ENCODE measurements at places on chromosomes 12 and 14.

DNA sequence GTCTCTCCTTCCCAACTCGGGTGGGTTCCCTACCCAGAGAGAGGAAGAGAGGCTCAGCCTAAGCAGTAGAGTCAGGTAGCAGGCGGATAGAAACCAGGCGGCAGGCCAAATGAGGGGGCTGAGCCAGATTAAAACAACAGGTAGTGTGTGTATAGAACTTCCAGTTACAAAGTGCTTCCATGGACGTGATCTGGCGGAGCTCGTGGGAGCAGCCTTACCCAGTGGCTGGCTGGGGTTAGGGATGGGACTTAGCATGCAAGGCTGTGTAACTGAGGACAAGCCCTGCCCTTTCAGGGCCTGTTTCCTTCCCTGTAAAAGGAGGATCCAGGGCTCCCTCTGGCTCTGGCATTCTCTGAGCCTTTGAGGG lies 8.3 kb downstream of the KRT80 start:
- DNase-seq, result no peak

GRCh38 chr12:76945867-76946266 lies 67.0 kb upstream of the CSRP2 start:
- DNase-seq, result no peak

DNA sequence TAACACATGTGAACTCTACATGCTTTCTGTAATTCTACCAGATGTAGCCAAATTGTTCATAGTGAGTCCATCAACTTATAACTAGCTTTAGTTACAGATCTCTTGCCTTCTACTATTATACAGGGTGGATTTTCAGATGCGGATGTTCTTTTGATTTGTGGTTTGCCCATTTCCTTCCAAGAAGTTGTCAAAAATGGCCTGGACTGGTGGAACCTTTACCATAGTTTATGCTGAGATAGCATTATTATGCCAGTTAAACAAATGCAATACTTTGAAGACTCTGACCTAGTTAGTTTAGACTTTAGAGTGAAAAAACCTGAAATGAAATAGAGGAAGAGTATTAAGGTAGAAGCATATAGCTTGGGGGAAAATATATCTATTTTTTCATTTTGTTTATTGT lies 27.4 kb upstream of the CFL2 start:
- DNase-seq, result no peak

GRCh38 chr14:22580625-22581024 lies 8.4 kb downstream of the DAD1 start:
- DNase-seq, result no peak

DNA sequence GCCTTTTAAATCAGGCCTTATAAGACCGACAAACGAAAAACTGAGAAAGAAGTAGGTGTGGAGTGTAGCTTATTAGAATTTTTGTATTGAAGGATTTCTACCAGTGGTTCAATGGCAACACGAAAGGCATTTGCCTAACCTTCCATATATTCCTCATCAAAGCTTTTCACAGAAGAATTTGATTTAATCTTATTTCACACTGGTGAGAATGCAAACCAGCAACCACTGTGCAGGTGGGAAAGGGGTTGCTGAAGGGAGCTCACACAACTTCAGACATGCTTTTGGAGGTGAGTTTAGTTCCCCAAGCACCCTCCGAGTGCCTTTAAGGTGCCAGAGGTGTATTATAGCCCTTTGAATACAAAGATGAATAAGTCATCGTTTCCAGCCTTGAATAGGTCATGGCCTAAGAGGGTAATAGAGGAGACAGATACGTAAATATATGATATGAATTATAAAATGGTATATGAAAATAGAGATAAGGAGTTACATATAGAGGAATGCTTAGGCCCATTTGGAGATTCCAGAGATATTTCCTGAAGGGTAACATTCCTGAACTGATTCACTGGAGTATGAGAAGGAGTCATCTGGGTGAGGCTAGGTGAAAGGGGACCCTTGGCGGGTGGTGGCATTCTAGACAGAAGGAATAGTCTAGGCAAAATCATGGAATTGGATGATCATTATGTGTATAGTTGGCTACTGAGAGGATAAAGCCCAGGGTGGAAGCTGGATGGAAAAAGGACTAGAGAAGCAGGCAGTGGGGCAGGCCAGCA lies 6.4 kb downstream of the ERP27 start:
- no peak for DNase-seq

DNA sequence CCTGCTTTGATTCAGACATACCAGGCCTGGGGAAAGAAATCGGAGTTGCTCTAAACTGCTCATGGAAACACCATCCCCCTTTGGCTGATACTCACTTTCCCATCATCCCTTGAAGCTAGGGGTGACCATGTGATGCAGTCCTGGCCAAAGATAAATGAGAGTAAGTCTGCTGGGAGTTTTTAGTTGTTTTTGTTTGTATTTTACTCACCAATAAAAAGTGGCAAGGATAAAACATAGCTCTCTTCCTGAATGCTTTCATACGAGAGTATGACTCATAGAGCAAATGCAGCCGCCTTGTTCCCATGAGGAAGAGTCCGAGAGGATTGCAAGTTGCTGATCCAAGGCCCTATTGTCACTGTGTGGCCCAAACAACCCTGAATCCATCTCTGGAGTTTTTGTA lies 126.4 kb upstream of the TMEM132C start:
- DNase-seq, result no peak

DNA sequence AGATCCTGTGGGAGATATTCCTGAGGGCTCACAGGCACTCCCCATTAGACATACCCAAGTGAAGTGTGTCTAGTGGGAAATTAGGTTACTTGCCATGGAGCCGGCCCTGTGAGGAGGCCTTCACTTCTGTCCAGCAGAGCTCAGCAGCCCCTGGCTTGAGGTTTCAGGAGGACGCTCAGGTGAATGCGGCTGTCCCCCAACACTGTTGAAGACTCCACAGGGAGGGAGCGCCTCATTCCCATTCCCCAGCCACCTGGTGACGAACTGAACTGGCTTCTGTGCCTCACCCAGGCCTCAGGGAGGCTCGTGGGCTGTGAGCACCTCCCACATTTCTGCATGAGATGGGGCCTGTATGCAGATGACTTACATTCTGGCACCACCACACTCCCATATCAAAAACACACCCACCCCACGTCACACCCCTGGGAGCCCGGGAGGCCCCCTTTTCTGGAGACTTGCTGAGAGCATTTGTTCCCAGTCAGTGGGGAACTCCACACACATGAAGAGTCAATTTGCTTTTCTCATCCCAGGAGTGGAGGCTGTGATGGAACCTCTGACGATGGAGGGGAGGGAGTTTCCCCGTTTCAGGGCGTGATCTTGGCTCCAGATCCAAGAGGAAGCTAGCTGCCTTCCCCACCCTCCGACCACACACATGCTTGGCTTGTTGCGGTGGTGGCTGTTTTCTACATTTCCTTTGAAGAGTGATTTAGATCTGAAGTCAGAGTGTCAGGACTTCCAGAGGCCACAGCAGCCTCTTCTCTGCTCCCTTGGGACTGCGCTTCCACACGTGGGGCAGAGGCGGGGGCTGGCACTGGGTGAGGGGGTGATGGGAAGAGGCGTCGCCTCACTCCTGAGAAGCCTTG lies 120.7 kb downstream of the ADGRD1 start:
- DNase-seq, result no peak

GRCh38 chr12:915090-915489 lies 34.4 kb downstream of the RAD52 start:
- DNase-seq, result no peak

- DNase-seq, result no peak
Measured at GRCh38 chr14:32022525-32022924, 54.6 kb upstream of the ARHGAP5 start.

- no peak for DNase-seq
Measured at GRCh38 chr14:33499687-33500086, 451.2 kb downstream of the EGLN3 start.

DNA sequence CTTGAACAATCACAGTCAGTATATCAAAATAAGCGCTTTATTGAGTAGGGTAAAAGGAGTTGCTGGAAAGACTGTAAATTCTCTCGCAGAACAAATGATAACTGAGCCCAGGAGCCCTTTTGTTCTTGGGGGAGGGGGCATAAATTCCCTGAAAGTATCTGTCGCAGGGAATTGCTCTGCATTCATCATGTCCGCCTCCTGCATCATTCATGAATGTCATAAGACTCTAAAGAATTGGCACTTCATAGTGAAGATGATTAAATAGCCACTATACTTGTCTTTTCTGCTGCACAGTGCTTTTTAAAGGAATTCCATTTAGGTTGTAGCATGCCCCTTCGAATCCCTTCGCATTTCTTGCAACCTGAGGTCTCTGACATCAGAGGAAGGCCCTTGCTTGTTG lies 762.3 kb downstream of the DIO2 start:
- no peak for DNase-seq

DNA sequence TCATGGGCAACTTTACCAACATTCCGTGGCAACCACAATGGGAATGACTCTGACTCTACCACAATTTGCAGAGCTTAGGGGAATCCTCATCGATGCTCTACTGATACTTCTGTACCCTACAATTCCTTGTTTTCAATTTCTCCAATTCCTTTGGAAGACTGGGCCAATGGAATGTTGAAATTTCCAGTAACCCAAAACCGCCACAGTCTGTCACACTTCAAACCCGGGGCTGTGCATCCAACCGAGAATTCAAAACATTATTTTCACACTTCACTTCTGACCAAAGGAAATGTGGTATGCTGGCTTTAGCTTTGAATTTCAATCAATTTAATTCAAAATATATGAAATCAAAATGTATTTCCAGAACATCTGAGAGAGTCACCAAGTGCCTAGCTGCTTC lies 951.4 kb downstream of the VRK1 start:
- no peak for DNase-seq

- no peak for DNase-seq
Measured at GRCh38 chr14:83017296-83017695, 1483.6 kb upstream of the SEL1L start.

GRCh38 chr12:9796971-9797370 lies 30.3 kb upstream of the KLRF1 start:
- DNase-seq, result no peak

Measured in stimulated activated CD4-positive, alpha-beta T cell treated with anti-CD3 and anti-CD28 coated beads, Interleukin-12 subunit alpha, Interleukin-12 subunit beta, amount 100 ng/mL, for 24 hours (primary cell).